ENCODE measurements at places on chromosomes 1 and 21.

DNA sequence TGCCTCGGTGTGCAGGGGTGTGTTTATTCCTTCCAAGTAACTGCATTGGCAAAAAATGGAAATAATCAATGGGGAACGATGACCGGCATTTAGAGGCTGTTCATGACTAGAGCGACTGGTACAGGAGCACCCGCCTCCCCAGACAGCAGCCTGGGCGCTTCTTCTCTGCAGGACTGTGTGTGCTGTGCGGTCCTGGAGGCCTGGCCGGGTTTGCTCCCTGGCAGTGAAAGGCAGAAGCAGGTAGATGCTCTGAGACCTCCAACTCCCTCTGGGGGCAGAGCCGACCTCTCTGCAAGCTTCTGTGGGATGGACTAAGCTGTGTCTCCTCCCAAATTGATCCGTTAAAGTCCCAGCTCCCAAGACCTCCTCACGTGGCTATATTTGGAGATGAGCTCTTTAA is 59.2 kb upstream of the ACTRT2 start:
- H3K4me1 ChIP-seq: no peaks in the 10 kb centered on the region
- no peak overlapping the region for H3K27ac ChIP-seq
- H3K36me3 ChIP-seq: no peaks in the 10 kb centered on the region
- H3K4me3 ChIP-seq: no peak overlapping the region

- no peak for DNase-seq
- H3K4me1 ChIP-seq: peaks cover 7% of the 10 kb centered on the region
- no peaks in the 10 kb centered on the region for H3K27me3 ChIP-seq
- H3K27ac ChIP-seq: no peak overlapping the region
- H3K36me3 ChIP-seq: peaks cover 32% of the 10 kb centered on the region
- H3K4me3 ChIP-seq: no peak overlapping the region
Measured at GRCh38 chr1:212412374-212412773, 2.3 kb downstream of the PACC1 start.

- H3K4me1 ChIP-seq: no peaks in the 10 kb centered on the region
- no peak overlapping the region for H3K27ac ChIP-seq
- H3K27me3 ChIP-seq: peaks cover 4% of the 10 kb centered on the region
- H3K4me3 ChIP-seq: no peak overlapping the region
- DNase-seq: no peak
Measured at GRCh38 chr1:152397474-152397873, 16.6 kb downstream of the CRNN start.

GRCh38 chr1:89047734-89048133 is 17.3 kb downstream of the GBP1 start:
- no peak overlapping the region for H3K4me3 ChIP-seq
- H3K27me3 ChIP-seq: no peaks in the 10 kb centered on the region
- peaks cover 10% of the 10 kb centered on the region for H3K36me3 ChIP-seq
- H3K4me1 ChIP-seq: peaks cover 2% of the 10 kb centered on the region

- H3K27me3 ChIP-seq: no peaks in the 10 kb centered on the region
- no peak overlapping the region for H3K4me3 ChIP-seq
- no peak for DNase-seq
- no peak overlapping the region for H3K27ac ChIP-seq
Measured at GRCh38 chr1:246577720-246578106, 11.5 kb downstream of the CNST start.
